ENCODE measurements at places on chromosomes 2 and 18.

- DNase-seq, result no peak
Measured at GRCh38 chr2:58899692-58900091, 658.6 kb upstream of the FANCL start.

- no peak for DNase-seq
Measured at GRCh38 chr2:69933839-69934613, 19.1 kb downstream of the MXD1 start.

DNA sequence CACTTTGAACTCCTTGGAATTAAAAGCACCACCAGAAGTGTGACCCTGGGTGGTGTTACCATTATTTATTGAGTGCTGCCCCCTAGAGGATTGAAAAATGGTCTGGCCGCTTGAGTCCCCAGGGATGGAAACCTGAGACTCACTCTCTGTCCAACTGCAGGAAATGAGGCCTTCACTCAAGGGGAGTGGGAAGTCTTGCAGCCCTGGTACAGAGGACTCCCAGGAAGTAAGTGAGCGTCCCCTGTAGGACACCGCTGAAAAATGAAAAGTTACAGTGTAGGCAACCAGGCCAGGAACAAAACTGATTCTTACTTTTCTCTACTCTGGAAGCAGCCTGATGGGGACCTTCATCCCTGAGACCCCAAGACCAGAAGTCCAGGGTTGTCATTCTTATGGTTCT, 2.2 kb upstream of the NRP2 start:
- peak; percentile 85 for DNase-seq

- peak; percentile 49 for DNase-seq
Measured at GRCh38 chr2:112032689-112033465, 22.2 kb upstream of the TMEM87B start.

DNA sequence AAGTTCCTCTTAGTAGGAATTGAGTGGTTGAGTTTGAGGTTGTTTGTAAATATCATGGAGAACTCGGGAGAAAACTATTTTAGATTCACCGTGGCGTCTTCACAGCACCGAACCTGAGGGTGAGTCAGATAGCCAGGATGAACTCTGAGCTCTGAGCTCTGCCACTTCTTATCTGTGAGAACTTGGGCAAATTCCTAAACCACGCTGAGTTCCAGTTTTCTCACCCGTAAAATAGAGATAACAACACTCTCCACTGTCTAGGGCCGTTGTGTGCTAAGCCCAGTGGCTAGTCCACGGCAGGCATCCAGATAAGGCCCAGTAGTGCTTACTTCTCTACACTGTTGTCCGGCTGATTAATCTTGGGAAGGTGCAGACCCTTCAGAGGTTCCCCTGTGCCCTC, 7.0 kb downstream of the KIF5C start:
- DNase-seq, result no peak

DNA sequence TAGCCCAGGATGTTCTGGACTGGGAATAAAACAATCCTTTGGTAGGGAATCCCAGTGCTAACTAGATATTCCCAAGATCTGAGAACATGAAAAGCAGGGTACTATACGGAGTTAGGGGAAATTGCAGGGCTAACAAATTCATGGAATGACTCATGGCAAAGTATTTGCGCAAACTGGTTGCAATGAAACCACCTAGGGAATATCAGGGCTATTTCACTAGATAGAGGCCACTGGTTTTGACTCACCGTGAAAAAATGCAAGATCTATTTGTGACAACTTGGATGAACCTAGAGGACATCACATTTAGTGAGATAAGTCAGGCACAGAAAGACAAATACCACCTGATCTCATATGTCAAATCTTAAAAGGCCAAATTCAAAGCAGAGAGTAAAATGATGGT, 233.3 kb downstream of the MBD2 start:
- no peak for DNase-seq

DNA sequence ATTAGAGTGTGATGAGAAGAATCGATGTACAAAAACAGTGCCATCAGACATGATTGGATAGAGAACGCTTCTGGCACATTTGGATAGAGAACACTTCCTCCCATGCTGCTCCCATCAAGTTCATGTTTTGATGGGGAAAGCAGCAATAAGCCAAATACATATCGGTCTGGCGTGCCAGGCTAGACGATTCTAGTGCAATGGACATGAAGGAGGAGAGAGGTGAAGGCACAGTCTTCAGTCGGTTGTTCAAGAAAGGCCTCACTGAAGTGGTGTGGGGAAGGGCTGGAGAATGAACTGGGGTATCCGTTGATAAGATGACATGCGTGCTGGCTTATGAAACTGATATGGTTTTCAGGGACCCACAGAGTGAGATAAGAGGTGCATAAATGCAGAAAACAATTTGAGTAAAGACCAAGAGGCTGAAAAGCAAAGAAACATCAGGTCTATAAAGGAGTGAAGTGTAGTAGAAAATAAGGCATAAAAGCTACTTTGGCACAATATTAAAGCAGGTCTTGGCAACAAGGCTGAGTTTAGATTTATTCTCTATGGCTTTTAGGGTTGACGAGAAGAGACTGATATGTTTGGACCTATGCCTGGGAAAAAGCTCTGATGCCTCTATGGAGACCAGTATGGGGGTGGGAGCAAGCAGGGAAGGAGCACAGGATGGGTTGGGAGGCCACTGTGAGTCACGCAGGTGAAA, 117.6 kb upstream of the PIEZO2 start:
- DNase-seq, result peak; percentile 35

GRCh38 chr2:219628986-219629901, 1.8 kb downstream of the SLC4A3 start:
- no peak for DNase-seq

DNA sequence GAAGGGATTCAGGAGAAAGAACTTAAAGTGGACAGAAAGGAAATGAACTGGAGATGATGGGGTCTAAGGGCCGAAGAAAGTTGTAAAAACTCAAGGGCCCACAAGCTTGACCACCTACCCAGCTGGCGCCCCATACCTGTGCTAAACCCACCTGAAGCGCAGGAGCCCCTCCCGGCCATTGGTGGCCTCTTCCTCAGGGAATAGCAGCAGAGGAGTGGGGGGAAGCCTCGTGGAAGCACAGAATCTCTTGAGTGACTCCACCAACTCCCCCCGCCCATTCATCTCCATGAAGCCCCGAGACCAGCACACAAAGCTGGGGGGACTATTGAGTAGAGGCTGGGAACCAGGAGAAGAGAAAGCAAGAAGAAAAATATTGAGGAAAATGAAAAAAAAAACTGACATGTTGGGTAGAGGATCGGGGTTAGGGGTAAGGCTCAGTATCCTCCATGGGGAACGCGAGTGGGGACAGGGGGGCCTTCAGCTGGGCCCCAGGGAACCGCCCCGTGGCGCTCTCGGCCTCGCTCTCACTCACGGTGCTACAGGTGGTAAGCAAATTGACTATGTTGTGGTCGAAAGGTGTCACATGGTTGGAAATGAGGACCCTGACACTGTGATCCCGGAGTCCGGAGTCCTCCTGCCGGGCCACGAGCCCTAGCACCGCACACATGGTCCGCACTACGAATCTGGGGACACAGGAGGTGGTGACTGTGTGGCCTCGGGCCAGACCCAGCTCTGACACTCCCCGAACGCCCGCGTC, 728 bp downstream of the AUP1 start:
- no peak for DNase-seq

- no peak for DNase-seq
Measured at GRCh38 chr18:52046842-52047241, 293.2 kb upstream of the DCC start.

GRCh38 chr18:51234117-51235008, 36.9 kb upstream of the MEX3C start:
- no peak for DNase-seq
